Stimulated activated naive CD8-positive, alpha-beta T cell treated with anti-CD3 and anti-CD28 coated beads, Interleukin-15, Interleukin-2, amounts not matched to agents 100 U/mL and 50 U/mL, for 24 hours (primary cell): ENCODE measurements at places on chromosomes 13 and 19.

GRCh38 chr19:52943884-52944643, 18.6 kb downstream of the ZNF816 start:
- no peak for DNase-seq

DNA sequence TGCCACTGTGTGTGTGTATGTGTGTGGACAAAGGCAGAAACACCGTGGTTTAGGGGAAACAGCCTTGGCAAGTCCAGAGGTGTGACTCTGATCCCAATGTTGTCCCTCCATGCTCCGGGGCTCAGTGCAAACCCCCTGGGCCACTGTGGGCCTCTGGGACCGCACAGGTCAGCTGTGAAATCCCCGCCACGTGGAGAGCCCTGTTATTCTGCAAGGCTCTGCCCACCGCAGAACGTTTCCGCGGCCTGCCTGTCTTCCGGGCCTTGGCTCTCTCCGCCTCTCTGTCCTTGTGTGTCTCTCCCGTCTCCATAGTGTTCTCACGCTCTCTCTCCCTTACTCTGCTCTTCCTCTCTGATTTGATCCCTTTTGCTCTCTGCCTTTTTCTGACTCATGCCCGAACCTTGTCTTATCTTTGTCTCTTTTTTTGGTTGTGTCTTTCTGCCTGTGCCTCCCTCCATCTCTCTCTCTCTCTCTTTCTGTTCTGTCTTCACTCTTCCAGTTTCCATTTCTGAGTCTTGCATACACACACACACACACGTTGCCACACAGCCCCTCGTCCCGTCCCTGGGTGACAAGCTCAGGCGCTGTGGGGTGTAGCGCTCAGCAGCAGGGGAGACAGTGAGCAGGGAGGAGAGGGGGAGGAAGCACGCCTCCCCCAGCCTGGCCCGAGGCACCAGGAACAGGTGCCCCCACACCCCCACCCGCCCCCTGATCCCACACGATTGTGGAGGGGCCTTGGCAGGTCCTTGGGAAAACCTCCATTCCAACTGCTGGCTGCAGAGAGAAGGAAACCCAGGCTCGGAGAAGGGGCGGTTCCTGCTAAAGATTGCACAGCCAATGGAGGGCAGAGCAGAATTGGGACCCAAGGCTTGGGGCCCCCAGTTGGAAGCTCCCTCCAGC, 3.0 kb downstream of the TTYH1 start:
- peak; percentile 58 for DNase-seq

GRCh38 chr19:19817357-19817756, 4.2 kb downstream of the ZNF506 start:
- DNase-seq = peak; percentile 55

- DNase-seq = no peak
These were observed 640.7 kb downstream of the LIG4 start for GRCh38 chr13:107574517-107575210.

DNA sequence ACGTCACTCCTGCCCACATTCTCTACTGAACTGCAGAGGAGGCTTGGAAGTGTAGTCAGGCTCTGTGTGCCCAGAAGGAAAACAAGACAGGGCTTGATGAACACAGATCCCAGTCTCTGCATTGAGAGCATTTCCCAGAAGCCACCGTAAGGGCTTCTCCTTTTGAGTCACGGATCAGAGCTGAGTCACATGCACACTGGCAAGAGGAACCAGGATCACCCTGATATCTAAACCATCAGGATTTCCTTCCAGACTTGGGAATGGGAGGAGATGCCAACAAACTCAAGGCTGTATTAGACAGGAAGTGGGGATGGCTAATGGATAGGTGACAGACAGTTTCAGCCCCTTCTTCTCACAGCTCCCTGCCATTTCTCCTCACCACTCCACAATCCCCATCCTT, 17.7 kb upstream of the FBXO17 start:
- DNase-seq = no peak

- DNase-seq = no peak
These were observed 4.3 kb upstream of the VSTM2B start for GRCh38 chr19:29521291-29522075.

GRCh38 chr19:40323705-40324104, 24.5 kb downstream of the C19orf47 start:
- DNase-seq = no peak

DNA sequence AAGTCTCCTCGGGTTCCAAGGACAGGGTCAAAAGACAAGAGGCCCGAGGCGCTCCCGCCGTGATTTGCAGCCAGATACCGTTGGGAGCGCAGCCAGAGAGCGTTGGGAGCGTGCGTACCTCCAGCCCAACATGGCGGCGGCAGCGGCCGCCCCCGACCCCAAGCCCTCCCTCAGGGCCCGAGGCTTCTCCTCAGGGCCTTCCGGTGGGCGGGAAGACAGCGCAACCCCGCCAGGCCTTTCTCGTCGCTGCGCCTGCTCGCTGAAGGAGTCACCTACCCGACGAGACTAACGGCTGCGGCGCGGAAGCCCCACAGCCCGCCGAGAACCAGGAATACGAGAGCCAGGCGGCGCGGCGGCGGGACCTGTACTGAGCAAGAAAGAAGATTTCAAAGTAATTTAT, 3.2 kb upstream of the ZNF850 start:
- DNase-seq = no peak

DNA sequence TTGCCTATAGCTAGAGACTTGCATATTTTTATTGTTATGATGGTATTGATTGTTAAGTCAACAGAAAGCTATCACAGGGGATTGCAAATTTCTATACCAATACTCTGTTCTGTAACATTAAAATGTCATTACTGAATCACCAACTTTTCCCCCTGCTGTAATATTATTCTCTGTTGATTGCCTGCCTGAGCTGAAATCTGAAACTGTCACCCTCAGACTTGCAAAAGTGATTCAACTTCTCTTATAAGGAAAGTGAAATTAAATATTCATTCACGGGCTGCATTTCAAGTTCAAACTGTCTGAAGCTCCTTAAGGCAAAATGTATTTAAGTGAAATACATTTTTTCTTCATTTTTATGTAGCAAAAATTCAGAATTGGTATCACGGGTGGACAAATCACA, 723.2 kb downstream of the PCDH9 start:
- DNase-seq = no peak

DNA sequence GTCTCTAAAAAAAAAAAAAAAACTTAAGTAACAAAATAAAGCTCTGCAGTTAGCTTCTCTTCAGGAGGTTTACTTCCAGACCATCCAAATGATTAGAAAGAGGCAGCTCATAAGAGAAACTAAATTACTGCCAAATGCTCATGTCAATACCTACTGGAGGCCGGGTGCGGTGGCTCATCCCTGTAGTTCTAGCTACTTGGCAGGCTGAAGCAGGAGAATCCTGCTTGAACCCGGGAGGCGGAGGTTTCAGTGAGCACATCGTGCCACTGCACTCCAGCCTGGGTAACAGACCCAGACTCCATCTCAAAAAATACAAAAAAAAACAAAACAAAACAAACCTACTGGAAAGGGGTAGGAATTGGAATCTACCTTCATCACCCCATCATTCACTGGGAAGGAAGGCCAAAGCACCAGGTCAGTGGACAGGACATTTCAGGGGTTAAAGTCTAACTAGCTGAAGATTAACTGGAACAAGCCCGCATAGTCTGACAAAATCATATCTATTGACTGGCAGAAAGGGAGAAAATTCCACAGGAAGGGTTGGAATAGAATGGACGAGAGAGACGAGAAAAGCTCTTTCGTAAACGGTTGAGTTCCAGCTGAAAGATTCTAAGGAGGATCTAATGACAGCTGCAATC, 1.3 kb downstream of the ZFP14 start:
- DNase-seq = no peak

DNA sequence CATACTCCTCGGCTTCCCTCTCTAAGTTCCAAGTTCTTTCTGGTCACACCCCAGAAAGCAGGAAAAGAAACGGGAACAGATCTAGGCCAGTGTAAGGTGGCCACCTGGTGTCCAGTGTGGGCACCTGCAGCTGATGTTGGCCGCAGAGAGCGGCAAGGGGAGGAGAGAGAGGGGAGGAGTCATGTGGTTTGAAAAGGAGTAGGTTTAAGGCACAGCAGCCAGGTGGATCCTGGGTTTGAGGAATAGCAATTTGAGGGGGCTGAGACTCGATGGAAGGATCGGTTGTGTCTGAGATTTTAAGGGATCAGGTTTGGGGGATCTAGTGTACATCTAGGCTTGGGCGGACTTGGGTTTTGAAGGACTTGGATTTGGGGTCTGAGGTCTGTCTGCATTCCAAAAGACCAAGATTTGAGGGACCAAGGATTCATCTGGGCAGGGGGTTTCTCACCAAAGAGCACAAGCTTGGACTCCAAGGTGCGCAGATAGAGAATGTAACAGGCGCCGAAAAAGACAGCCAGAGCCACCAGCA, 1.2 kb downstream of the RABAC1 start:
- peak; percentile 52 for DNase-seq

DNA sequence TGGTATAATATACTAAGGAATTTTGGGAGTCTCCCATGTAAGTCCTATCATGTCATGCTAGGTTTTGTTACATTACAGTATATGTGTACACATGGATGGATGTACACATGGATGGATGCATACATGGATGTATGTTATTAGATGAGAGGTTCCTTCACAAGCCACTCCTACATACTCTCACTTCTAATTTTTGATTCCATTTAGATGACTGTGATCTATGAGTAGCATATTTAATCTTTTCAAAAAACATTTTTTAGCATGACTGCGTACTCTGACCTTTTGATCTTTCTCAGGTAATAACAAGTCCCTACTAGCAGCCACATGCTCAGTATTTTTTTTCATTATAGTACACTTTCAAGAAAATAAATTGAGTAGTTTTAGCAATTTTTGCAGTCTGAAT, 441.8 kb downstream of the SLITRK1 start:
- no peak for DNase-seq

GRCh38 chr19:20165971-20166592, 932 bp upstream of the ZNF486 start:
- no peak for DNase-seq

DNA sequence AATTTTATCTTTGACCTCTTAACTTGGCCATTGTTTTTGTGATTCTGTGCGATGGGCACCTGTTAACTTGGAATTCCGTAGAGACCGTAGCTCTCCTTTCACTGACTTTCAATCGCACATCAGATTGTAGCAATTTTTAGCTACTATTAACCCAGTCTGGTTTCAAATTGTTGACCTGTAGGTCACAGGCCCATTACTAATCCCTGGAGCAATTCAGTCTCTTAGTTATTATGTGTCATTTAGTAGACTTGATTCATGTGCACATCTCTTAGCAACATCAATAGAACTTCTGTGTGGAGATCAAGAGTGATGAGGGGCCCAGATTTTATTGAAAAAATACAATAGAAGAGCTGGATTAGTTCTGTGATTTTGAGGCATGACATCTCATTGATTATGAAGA, 549.6 kb upstream of the SLC10A2 start:
- DNase-seq = no peak

- DNase-seq = no peak
These were observed 137.8 kb upstream of the TSC22D1 start for GRCh38 chr13:44713788-44714469.

DNA sequence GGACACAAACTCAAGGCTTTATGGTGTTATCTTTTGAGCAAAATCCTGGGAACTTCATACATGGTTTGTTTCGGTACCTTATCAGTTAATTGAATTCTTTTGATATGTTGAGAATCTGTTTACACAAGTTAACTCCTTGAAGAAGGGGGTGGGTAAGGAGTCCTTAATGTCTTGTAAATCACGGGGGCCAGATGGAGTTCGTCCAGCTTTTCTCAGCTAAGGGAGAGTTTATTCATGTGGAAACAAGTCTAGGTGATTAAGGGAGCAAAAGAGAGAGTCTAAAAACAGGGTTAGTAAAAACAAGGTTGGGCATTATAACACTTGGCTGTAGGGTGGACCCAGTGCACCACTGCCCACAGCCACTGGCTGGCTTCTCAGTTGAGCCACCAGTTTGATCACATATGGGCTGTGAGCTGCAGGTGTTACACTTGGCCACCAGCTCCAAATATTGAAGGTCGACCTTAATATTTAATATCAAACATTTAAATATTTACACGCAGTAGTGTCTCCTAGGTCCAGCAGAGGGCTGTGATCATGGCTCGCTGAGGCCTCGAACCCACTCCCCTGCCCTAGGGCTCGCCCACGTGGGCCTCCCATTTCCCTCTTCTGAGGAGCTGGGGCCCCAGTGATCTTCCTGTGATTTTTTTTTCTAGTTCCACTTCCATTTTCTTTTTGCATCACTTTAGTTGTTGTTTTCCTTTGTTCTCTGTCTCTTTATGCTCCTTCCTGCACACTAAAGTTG, 21.0 kb upstream of the ZNF43 start:
- DNase-seq = no peak

DNA sequence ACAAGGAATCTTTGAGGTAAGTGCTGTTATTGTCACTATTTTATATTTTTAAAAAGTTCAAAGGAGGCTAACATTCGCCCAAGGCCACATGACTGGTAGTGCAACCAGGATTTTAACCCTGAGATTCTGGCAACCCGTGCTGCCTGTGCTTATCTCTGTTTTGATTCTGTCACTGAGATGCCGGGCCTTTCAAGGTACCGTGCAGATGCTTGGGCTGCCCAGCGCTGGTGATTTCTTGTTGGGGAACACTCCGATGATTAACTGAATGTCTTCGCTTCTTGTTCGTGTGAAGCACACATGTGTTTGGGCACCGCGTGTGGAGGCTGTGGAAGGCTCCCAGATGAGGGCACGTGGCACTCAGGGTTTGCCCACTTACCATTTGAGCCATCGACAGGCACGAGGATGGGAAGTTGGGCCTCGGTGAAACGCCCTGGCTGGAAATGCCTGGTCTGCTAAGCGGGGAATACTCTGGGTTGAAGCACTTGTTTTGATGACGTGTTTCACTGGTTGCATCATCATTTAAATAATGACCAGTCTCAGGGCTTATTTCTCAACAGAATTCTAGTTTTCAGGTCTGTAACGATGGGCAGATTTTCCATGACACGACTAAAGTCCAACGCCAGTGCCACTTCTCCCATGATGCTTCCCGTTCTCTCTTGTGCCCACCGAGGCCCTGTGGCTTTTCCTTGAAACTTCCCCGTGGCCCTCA, 392.7 kb downstream of the FGF9 start:
- no peak for DNase-seq

GRCh38 chr13:32121316-32121715, 89.7 kb downstream of the FRY start:
- no peak for DNase-seq
